ENCODE measurements at places on chromosomes 4 and X. TPM values are rescaled to one million over a fixed set of nuclear protein-coding genes. Genes with fewer than 3 reads are reported as not detected.

The NEUROG2 gene
- total RNA-seq: not detected

The SMIM31 gene
- not detected for total RNA-seq

The PLK4 gene
- 45.7 TPM for total RNA-seq

The PPEF2 gene
- 0.15 TPM for total RNA-seq

The FRAS1 gene
- not detected for total RNA-seq

The FGFR3 gene
- 0.45 TPM for total RNA-seq
